ENCODE measurements at places on chromosomes 6 and 20. TPM values are rescaled to one million over a fixed set of nuclear protein-coding genes. Genes with fewer than 3 reads are reported as not detected.

PRSS35 gene
- total RNA-seq, result 0.69 TPM

ISM1 gene
- total RNA-seq, result 2.6 TPM

KHDRBS2 gene
- not detected for total RNA-seq

DNA sequence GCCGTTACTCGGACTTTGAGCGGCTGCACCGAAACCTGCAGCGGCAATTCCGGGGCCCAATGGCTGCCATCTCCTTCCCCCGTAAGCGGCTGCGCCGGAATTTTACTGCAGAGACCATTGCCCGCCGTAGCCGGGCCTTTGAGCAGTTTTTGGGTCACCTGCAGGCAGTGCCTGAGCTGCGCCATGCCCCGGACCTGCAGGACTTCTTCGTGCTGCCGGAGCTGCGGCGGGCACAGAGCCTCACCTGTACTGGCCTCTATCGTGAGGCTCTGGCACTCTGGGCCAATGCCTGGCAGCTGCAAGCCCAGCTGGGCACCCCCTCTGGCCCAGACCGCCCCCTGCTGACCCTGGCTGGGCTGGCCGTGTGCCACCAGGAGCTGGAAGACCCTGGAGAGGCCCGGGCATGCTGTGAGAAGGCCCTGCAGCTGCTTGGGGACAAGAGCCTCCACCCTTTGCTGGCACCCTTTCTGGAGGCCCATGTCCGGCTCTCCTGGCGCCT is 7.2 kb downstream of the SNX21 start:
- DNase-seq, result no peak

DNA sequence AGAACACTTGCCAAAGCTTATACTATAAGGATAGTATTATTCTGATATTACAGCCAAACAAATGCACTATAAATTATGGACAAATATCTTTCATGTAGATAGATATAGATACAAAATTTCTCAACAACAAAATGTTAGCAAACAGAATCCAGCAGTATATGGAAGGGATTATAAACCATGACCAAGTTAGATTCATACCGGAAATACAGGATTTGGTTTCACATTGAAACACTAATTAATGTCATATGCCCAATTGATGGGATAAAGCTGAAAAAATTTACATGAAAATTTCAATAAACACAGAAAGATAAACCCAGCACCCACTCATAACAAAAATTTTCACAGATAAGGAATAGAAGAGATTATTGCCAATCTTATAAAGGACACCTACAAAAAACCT is 770.3 kb upstream of the SLC35B3 start:
- no peak for DNase-seq

DNA sequence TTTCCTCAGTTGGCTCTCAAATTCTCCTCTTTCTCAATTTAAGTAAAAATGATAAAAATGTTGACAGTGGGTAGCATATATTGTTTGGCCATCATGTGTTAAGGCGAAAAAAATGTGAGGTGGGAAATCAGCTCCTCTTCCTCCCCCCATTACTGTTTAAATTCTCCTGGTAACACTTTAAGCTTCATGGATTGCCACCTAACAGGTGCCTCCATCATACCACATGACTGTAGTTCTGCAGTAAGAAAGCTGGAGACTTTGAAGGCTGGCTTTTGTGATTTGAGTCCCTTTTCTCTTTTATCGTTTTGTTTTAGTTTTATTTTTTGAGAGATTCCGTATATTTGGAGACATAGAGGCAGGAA is 1.2 kb downstream of the ZFAND3 start:
- no peak for DNase-seq

- peak; percentile 44 for DNase-seq
These were observed 298.6 kb downstream of the SYNE1 start for GRCh38 chr6:152338335-152339125.

GRCh38 chr6:101545191-101545590 is 151.7 kb downstream of the GRIK2 start:
- DNase-seq, result no peak

GRCh38 chr6:49462071-49462470 is 982 bp downstream of the MMUT start:
- DNase-seq, result no peak

DNA sequence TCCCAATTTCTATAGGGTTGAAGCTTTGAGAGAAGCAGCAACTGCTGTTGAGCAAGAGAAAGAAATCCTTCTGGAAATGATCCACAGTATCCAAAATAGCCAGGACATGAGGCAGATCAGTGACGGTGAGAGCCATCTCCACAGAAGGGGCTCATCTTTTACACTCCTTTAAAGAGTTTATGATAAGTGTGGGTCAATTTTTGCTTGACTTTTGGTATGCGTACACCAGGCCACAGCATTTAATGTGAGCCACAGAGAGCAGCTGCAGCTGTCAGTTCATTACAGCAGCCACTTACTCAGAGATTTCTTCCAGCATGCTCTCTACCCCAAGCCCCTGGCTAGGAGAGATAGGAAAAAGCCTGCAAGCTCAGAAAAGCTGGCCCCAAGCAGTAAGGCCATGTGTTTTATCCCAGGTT is 9.9 kb downstream of the BAG2 start:
- DNase-seq, result no peak

DNA sequence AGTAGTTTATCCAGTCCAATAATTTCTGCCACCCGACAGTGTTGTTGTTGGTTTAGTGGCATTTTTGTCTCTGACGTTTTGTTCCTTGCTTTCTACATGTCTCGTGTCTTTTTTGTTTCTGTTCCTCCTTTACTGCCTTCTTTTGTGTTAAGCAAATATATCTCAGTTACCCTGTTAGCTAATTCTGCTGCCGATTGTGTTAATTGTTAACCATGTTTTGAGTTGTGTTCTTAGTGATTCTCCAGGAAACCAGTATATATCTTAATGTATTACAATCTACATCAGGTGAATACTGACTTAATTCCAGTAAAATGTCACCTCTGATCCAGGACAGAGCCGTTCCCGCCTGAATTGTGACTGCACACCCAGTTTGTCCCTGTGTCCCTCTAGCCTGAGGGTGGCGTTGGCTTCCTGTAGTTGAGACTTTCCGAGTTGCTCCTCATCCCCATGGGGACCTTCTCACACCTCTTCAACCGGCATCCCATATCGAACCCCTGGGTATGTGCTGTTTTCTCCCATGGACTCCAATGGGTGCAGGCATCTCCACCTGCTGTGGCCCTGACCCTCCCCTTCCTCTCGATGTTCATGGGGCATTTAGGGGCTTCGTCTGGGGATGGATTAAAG is 35.8 kb upstream of the BHLHE23 start:
- DNase-seq, result no peak

GRCh38 chr6:16180696-16181438 is 52.0 kb downstream of the MYLIP start:
- DNase-seq, result no peak

DNA sequence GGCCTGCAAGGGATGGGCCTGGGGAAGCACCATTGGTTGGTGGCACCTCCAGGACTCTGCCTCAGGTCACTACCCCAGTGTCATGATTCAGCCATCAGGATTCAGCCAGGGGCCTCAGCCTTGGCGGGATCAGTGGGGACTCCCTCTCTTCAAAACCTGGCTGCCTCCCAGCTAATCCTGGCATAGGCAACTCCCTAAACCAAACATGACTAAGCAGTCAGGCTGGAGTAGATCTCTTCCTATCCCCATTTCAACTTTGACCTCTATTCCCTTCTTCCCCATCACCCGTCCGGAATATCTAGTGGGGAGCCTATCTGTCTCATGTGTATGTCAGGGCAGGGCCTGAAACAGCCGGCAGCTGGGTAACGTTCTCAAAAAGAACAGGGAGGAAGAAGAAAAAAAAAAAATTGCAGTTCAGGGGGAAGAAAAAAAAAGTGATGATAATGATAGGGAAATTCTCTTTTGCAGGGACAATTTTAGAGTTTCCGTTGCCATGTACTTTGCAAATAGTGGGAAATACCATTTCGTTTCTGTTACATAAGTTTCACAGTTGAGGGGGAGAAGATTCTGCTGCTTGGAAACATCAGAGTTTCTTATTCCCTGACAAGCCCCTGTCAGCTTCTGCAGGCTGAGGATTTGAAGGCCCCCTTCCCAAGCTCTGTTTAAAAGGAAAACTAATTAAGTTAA is 4.1 kb upstream of the PREX1 start:
- peak; percentile 54 for DNase-seq

DNA sequence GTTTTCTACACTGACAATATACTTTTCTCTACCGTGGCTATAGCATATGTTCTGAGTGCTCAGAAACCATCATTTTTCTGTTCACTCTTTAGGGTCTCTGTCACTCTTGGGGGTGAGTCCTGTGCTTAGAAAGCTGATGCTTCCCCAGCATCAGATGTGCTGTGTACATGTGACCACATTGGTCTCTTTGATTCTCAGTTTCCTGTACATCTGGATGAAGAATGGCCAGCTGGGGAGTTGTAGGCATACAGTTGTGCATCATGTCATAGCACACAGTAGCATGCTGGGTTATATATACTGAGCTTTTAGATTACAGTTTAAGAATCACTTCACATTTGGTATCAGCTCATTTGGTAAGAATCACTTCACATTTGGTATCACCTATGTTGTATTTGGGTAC is 238.6 kb upstream of the PREP start:
- no peak for DNase-seq

DNA sequence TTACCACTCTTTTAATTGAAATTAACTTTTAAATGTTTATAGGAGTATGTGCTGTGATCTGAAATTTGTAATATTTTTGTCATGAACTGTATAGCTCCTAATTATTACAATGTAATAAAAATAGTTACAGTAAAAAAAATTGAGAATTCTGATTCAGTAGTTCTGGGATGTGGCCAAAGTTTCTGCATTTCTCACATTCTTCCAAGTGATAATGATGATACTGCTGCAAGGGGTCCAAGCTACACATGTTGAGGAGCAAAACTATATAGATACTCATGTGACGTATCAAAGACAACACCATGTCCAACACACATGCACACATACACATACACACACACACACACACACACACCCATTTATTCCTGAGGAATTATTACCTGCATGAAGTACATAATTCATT is 71.0 kb upstream of the FAM83B start:
- DNase-seq, result no peak

- DNase-seq, result no peak
These were observed 32.9 kb downstream of the PMEPA1 start for GRCh38 chr20:57676589-57677583.

DNA sequence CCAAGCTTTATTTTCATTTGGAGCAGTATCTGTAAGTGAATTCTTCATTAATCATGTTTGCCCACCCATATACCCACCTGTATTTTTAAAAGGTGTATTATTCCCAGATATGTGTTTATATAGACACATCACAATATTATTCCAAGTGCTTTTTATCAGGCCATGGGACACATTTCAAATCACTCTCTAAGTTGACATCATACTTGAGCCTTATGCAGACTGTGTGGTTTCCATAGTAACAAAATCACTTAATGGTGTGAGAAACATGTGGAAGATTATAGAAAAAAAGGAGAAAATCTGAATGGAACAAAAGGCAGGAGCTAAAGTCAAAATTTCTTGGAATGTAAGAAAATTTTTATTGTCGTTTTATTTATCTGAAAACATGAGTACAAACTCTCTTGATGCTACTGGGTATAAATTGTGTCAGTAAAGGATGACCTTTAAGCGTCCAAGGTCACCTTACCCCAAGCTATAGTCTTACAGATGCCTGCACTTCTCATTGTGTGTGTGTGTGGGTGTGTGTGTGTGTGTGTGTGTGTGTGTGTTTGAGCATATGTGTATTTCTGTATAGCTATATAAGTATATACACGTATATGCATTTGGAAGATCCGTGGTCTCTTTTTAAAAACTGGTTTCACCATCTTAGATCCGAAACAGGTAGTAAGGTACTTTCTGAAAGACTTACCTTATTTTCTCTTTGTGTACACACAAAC is 79.8 kb upstream of the CCN6 start:
- DNase-seq, result peak; percentile 28

DNA sequence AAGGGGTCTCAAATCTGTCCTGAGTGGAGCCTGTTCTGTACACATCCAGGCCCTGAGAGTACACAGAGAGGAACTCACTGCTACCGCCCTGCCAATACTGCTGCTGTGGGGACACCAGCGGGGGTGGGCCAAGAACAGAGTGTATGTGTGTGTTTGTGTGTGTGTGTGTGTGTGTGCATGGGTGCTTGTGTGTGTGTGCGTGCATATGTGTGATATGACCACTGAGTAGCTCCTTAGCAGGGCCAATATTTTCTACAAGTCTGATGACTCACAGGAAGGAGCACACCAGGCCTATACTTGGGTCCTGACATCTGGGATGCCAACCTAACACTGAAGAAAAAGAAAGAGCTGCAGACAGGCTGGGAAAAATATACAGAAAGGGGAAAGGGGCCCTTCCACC is 1.4 kb downstream of the RAET1E start:
- DNase-seq, result peak; percentile 86

DNA sequence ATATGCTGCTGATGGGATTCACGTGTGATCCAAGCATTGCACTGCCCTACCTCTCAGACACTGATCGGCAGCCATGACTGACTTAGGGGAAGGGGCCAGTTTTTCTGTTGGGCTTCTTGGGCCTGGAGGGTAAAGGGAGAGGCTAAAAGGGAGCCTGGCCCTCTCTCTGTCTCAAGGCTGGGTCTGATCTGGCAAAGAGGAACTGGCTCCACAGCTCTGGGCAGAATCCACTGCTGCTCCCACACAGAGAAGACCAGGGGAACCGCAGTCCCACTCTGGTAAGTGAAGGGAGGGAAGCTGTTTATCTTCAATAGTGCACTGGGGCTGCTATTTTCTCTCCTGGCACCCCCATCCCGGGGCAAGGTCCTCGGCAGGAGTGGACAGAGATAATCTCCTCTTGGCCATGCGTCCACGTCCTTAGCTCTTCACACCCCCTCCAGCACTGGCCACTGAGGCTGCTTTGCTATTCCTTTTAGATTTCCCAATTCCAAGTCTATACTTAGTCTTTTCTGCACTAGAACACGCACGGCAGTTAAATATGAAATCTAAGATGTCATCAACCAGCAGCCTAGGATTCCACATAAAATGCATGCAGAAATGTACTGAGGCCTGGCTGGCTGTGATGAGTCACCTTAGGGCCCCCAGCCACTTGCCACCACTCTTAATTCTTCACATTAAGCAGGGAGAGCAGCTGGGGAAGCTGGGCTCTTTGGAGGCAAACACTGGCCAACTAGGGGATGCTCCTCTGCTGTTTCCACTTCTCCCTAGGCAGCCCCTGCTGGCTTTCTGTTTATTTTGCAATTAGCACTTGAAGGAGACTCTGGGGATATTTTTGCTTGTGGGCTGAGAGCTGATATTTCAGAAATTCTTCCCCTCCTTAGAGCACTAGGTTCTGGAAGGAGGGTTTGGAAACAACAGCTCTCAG is 87.8 kb upstream of the ARMC2 start:
- DNase-seq, result peak; percentile 31

GRCh38 chr6:80605165-80605989 is 498.9 kb downstream of the BCKDHB start:
- peak; percentile 71 for DNase-seq

DNA sequence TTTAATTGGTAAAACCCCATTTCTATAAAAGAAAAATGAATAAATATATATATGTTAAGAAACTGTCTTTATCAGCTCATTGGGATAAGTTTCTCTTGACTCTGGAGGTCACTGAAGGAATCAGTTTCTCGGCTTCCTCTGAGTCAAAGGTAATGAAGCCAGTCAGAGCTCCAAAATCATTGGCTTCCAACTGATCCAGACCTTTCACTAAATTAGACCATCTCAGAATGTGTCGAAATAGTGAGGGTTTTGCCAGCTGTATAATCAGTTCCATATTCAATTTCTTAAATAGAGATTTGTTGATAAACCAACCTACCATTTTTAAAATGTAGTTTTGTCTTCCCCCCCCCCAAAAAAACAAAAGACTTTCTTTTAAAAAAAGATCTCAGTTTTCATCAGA is 60.5 kb upstream of the SRSF6 start:
- no peak for DNase-seq

- peak; percentile 50 for DNase-seq
These were observed 117.6 kb downstream of the DST start for GRCh38 chr6:56524891-56525703.
